ENCODE measurements at places on chromosomes 13 and 19. TPM values are rescaled to one million over a fixed set of nuclear protein-coding genes. Genes with fewer than 3 reads are reported as not detected.

The RPL28 gene
- polyA plus RNA-seq, result 391 TPM

- no peak for DNase-seq
Measured at GRCh38 chr19:4911314-4911713, 2.0 kb downstream of the UHRF1 start.

The REXO1 gene
- 21.5 TPM for polyA plus RNA-seq

DNA sequence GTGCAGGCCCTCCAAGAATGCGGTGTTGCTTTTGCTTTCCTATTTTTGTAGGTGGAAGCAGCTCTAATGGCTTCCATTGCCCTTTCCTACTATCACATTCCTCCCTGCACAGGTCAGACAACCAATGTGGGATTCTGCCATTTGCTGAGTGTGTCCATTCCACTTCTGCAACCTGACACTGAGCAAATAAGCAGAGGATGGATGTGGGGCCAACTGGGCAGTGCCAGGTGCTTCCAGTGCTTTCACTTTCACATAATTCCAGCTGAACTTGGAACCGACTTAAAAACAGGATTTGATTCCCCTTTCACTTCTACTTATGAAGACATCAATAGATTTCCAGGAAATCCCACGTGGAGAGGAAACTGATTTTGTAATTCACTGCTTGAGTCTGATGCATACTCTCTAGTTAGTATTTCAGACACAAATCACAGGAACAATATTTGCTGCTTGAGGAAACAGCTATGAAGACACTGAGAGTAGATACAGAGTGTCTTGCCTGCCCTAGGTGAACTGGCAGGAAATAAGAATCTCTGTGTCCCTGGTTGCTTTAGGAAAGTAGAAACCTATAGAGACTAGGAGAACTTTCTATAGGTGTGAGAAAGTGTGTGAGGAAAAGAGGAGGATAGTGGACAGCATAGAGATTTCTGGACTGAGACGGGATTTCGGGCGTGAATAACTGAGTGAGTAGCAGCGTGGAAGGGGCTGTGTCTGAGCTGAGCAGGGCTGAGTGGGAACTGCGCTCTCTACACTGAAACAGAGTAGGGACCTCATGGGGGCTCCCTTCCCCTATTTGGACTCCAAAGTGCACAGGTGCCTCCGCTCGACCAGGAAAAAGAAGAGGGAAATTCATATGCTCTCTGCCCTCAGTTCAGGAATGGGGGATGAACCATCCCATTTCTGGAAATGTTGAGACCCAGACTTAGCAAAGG lies 22.5 kb downstream of the LGALS16 start:
- DNase-seq, result no peak

The KIR2DL4 gene
- not detected for polyA plus RNA-seq

DNA sequence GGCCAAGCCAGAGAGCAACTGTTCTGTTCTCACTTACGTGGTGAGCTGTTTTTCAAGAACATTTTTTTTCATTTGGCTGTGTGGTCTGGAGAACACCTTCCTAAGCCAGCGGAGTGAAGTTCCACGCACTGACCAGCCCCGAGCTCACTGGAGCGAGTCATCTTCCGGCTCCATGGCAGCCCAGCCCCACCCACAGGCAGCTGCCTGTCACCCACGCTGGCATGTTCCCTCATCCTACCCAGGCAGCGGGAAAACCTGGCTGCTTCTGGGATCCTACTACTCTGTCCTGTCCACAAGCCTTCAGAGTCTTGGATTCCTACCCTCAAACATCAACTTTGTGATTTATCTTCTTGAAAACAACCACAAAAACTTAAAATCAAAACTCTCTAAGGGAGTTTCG lies 76.2 kb downstream of the GGACT start:
- no peak for DNase-seq

The NKPD1 gene
- 0.11 TPM for polyA plus RNA-seq

DNA sequence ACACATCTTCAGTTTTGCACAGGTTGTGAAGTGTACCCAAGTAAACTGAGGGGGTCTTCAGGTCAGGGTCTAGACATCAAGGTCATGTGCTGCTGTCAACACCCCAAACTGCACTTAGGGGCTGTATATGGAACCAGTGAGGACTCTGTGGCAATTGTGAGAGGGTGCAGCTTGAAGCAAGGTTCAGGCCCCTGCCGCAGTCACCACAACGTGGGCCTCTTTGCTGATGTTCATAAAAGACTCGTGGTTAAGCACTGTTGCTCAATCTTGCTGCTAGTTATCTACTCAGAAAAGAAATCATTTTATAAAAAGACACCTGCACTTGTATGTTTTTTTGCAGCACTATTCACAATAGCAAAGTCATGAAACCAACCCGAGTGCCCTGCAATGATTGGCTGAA lies 907.4 kb downstream of the UQCRFS1 start:
- DNase-seq, result no peak

The ZNF835 gene
- 4.6 TPM for polyA plus RNA-seq

DNA sequence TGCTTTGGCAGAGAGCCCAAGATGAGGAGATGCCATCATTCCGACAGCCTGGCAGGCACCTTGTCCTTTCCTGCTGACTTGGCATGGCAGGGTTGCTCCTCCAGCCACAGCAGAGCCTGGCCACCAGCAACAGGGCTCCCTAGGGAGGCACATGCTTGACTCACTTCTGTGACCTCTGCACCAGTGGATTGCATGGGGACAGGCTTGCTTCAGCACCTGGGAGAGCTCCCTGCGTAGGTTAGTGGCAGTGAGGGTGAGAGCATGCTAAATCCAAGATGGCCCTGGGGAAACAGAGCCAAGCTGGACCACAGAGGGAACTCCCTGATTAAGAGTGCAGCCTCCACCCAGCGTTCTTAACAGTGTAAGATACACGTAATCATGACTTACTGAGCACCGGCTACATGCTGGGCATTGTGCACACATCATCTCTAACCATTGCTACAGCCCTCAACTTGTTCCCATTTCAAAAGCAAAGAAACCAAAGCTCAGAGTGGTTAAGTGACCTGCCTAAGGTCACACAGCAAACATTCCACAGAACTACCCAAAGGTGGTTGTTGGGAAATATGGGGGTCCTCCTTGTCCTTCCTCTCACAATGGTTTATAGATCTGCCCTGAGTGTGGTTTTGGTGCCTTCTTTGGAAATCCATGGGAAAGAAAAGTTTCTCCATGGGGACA lies 116.6 kb upstream of the UQCRFS1 start:
- no peak for DNase-seq

DNA sequence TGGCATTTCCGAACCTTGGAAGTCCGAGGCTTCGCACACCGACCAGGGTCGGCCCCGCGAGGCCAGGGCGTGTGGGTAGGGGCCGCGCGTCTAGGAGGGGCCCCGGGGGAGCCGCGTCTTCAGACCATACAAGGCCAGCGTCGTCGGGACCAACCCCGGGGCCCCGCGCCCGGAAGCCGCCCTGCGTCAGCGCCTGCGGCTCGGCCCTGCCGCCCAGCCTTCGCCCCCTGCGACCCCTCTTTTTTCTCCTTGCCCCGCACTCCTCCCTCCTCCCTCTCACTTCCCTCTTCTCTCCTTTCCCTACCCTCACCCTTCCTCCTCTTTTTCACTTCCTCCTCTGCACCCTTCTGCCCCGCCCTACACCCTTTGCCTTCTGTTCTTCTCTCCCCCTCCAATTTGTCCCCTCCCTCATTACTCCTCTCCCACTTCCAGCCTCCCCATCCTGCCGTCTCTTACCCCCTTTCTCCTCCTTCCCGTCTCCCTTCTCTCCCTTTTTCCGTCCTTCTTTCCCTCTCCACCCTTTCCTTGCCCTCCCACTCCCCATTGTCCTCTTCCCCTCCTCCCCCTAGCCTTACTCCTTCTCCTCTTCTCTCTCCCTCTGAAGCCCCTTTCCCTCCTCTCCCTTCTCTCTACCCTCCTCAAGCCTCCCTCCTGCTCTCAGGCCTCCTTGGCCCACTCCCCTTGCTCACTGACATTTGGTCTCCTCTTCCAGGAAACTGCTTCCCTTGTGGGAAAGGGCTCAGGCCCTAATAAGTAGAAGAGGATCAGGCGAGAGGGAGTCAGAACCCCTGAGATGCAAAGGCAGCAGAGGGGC lies 2.2 kb upstream of the PLEKHG2 start:
- peak; percentile 84 for DNase-seq

- no peak for DNase-seq
Measured at GRCh38 chr19:4224470-4224869, 4.9 kb upstream of the EBI3 start.

- no peak for DNase-seq
Measured at GRCh38 chr13:74770361-74770760, 636.2 kb upstream of the KLF12 start.
